ENCODE measurements at places on chromosomes 12 and 14.

DNA sequence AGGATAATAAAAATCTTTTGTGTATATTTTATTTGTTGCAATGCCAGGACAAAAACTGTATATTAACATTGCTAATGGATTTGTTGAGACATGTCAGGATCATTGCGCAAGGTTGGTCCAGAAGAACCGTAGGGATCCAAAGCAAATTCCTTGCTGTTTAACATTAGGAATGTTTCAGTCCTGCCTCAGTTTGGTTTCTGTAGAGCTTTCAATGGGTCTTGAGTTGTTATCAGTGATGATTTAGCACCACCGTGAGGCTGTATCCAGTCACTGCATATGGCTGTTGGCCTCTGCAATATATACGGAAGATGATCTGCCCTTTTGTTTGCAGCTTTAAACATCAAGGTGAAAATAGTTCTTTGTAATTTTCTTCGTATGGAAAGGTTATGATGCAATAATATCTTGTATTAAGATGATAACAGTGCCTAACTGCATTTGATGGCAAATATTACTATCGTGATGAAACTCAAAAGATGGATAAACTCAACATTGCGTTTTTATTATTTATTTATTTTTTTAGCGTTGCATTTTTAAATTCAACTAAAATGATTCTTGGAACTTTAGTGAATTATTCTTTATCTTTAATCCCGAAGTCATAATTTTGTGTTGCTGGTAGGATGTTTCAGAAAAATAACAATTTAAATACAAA lies 231.2 kb downstream of the AKAP6 start:
- DNase-seq: no peak

- DNase-seq: no peak
Observed at GRCh38 chr12:61993734-61994345, 266.4 kb upstream of the USP15 start.

GRCh38 chr12:27861428-27862167 lies 81.6 kb upstream of the MANSC4 start:
- DNase-seq: no peak

DNA sequence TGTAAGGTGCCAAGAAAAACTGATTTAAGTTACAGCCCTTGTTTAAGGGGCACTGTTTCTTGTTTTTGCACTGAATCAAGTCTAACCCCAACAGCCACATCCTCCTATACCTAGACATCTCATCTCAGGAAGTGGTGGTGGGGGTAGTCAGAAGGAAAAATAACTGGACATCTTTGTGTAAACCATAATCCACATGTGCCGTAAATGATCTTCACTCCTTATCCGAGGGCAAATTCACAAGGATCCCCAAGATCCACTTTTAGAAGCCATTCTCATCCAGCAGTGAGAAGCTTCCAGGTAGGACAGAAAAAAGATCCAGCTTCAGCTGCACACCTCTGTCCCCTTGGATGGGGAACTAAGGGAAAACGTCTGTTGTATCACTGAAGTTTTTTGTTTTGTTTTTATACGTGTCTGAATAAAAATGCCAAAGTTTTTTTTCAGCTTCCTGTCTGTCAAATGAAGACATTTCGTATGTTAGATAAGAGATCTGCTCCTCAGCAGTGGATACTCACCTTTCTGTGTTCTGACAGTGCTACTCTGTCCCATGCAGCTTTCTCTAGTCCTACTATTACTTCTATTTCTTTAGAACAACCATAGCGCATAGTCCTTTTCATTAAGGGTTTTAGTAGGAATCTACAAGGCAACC lies 1.2 kb upstream of the PA2G4 start:
- DNase-seq: no peak

DNA sequence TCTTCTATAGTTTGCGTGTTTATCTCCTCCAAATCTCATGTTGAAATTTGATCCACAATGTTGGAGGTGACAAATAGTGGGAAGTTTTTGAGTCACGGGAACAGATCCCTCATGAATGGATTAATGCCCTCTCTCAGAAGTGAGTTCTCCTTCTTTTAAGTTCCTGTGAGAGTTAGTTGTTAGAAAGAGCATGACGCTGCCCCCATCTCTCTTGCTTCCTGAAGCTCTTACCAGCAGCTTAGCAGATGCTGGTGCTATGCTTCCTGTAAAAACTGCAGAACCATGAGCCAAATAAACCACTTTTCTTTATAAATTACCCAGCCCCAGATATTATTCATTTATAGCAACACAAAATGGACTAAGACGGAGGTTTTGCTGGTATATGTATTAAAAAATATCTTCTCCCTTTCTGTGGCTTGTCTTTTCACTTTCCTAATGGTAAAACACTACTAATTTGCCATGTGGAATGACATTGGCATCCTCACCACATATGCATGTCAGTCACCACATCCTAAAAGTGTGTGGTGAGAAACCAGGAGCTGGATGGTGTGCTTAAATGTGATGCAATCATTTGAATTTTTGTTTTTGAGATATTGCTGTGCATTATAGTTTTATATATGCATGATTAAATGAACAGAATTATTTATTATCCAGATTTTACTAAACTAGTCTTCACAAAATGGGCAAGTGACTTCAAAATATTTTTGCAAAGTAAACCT lies 449.3 kb downstream of the ADAMTS20 start:
- DNase-seq: no peak

GRCh38 chr14:77033622-77034589 lies 5.4 kb upstream of the IRF2BPL start:
- peak; percentile 96 for DNase-seq

GRCh38 chr12:100706033-100706432 lies 88.5 kb upstream of the ANO4 start:
- DNase-seq: no peak

DNA sequence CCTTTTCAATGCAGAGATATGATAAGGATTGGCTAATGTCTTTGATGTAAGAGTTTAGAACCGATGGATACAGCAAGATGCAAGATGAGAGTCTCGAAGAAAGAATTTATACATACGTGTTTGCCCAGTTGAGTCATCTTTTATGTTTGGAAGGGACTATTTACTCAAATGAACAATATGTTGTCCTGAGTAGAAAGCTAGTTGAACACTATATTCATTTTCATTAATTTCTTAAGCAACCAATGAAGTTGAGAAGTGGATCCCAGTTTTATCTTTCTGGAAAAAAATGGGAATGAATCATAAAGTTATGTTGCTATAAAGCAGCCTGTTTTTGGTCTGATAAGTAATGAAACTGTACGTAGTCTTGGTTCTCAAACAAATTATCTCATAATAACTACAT lies 1431.7 kb upstream of the FLRT2 start:
- no peak for DNase-seq

- no peak for DNase-seq
Observed at GRCh38 chr14:34355584-34356263, 106.3 kb downstream of the SPTSSA start.

GRCh38 chr12:10381928-10382628 lies 7.8 kb downstream of the KLRK1 start:
- no peak for DNase-seq

DNA sequence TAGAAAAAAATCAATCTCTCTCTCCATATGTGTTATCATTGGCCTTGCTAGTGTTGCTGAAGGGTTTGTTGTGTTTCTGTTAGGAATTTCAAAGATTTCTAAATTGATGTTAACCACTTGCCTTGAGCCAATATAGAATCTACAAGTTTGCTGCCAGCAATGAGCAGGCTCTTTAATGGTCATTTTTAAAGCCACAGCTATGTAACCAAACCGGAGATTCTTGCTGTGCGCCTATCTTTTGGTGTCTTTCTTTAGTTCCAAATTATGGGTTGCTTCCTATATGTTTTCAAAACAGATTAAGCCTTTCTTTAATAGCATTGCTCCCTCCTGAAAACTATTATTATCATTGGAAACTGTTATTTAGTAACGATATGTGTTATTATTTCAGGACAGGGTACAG lies 545.7 kb downstream of the DIO2 start:
- no peak for DNase-seq

DNA sequence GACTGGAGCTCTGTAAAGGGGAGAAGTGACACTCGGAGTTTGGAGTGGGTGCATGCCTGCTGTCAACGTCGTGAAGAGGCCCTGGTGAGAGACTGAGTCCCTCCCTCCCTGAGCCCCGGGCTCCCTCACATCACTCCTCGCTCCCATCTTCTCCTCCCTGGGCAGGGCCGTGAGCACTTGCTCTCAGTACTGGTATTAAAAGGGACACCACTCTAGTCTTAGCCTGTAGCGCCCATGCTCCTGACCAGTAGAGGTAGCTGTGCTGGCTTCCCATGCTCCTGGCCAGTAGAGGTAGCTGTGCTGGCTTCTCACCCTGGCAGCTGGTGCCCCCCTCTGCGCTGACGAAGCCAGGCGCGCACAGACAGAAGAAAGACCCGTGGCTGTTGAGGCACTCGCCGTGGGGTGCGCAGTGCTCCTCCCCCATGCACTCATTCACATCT lies 14.7 kb downstream of the ISCA2 start:
- no peak for DNase-seq

DNA sequence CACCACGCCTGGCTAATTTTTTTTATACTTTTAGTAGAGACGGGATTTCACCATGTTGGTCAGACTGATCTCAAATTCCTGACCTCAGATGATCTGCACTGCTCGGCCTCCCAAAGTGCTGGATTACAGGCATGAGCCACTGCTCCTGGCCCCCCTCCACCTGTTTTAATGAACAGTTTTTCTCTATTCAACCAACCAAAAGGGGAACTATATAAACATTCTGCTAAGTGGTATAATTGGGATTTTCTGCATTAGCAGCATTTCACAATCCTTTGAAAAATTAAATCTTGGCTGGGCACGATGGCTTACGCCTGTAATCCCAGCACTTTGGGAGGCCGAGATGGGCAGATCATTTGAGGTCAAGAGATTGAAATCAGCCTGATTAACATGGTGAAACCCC lies 44.8 kb downstream of the KNTC1 start:
- DNase-seq: no peak

DNA sequence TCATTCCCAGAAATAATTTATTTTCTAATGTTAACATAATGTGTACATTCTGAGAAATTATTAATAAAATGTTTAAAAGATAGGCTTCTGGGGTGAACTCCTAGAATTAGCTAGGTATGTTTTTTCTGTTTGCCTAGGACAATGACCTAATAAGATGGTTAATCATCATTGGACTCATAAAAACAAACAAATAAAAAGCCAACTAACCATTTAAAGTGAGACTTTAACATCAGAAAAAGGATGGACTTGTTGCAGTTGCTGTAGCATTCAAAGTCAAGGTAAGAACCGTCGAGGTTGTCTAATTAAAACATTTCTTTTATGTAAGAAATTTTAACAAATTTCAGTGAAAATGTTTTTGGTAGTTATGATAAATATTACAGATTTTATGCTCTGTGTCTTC lies at the start of gene SLCO1B3:
SLCO1B3 (plus strand) TSS at position 219 of the 400 bp plus-strand sequence. CDS start 5,034 bp downstream, outside the sequence.
- DNase-seq: no peak

DNA sequence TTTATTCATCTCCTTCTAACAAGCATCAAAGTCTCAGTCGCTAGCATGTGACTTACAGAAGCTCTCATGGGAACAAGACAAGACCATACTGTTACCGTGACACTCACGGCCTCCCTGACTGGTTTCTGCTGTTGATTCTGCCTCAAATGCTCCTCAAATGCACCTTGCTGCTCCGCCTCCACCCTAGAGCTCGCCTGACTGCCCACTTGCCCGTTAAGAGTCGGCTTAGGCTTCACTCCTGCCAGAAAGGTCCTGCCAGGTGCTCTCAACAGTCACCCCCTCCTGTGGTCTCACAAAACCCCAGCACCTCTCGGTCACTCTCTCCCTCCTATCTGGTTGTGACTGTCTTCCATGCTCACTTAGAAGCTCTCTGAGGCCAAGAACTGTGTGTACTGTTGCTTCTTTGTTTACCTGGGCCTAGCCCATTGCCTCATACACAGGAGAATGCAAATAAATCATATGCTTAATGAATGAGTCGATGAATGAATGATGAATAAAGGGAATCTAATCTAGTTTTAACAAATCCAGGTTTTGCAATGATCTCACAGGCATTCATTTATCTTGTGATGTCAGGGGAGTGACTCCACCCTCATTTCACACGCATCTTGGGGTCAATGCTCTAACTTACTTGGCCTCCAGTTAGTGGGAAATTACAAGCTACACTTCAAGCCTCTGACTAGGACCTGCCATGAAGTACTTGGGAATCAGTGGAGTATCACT lies 41.3 kb downstream of the SSH1 start:
- DNase-seq: no peak

- DNase-seq: no peak
Observed at GRCh38 chr12:120834489-120835303, 69.5 kb downstream of the SPPL3 start.

DNA sequence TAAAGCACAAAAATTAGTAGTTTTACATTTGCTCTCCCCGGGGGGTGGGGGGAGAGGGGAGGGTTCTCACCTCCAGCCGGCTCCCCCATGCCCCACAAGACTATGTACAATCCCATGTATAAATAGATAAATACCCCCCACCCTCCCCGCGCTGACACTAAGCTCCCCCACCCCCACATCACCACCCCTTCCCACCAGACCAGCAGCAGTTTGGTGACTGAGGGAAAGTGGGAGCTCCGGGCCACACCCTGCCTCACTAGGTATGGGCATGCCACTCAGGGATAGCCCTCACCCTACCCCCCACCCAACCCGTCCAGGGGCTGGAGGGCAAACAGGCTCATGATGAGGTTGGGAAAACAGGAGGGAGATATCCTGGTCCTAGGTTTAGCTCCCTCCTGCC lies 1.9 kb upstream of the PRKAG1 start:
- DNase-seq: no peak

GRCh38 chr14:103186909-103187586 lies 63.8 kb downstream of the TNFAIP2 start:
- no peak for DNase-seq

DNA sequence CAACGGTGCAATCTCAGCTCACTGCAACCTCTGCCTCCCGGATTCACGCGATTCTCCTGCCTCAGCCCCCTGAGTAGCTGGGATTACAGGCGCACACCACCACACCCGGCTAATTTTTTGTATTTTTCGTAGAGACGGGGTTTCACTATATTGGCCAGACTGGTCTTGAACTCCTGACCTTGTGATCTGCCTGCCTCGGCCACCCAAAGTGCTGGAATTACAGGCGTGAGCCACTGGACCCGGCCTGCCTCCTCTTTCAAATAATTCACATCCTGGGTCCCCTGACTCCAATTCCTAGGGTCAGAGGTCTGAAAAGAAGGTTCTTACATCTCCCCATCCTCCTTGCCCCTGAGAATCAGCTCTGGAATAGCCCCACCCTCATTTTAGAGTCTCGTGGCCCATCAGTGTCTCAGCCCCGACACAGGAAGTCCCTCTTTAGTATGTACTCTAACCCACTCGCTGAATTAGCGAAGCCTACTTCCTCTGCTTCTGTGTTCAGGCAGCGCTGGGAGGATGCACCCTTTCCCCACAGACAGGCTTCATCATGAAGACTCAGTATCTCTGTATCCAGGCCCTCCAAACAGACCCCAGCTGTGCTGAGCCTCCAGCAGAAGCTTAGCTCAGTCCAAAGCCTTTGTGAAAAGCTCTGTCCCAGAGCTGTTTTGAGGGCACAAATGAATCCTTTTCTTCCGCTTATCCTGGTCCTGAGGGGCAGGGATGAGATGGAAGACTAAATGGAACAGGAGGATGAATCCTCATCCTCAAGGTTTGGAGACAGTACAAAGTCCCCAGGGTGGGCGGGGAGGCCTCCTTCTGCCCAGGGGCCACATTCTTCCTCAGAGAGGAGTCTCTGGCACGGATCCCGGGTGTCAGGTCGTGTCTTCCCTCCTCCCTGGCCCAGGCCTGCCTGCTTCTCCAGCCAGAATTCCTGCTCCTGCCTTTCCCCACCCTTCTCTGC lies 3.5 kb downstream of the LPAR5 start:
- no peak for DNase-seq

GRCh38 chr12:107135177-107135576 lies 41.8 kb upstream of the CRY1 start:
- no peak for DNase-seq

- DNase-seq: no peak
Observed at GRCh38 chr12:121964813-121965643, 46.6 kb downstream of the CFAP251 start.

Measured in osteocyte (in vitro differentiated cells).